Nucleus accumbens (tissue), 56 donors: ENCODE measurements at places on chromosomes 11 and 22.

DNA sequence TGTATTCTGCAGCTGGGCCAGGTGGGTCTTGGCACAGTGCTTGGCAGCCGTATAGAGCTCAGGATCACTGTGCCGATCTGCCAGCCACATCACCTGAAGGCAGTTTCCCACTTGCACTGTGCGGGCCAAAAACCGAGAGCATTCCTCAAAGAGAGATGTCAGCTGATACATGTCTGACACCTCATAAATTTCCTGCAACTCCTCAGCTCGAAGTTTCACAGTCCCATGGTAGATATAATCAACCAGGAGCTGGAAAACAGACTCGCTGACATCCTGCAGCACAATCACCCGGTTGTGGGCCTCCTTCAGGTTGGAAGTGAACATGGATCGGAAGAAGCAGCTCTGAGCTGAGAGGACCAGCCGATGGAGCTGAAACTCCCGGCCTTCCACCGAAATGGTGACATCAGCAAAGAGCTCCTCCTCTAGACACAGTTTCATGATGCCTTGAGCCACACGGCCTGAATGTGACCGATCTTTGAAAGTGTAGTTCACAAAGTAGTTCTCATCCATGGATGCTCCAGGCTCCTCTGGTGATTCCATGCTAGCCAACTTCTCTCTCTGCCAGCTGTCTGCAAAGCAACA is 1.2 kb downstream of the KBTBD4 start:
- DNase-seq, result no peak

GRCh38 chr22:23282089-23282501 is 101.8 kb downstream of the BCR start:
- no peak for DNase-seq

GRCh38 chr11:86202013-86202336 is 42.6 kb upstream of the EED start:
- no peak for DNase-seq

GRCh38 chr11:57571606-57572005 is 4.1 kb upstream of the UBE2L6 start:
- no peak for DNase-seq

GRCh38 chr11:35151683-35152280 is 12.8 kb downstream of the CD44 start:
- DNase-seq, result no peak
